Neural progenitor cell (in vitro differentiated cells): ENCODE measurements at places on chromosomes 5 and 9.
A peak's percentile ranks its signal among the peaks of the same experiment; 100 is the strongest.

DNA sequence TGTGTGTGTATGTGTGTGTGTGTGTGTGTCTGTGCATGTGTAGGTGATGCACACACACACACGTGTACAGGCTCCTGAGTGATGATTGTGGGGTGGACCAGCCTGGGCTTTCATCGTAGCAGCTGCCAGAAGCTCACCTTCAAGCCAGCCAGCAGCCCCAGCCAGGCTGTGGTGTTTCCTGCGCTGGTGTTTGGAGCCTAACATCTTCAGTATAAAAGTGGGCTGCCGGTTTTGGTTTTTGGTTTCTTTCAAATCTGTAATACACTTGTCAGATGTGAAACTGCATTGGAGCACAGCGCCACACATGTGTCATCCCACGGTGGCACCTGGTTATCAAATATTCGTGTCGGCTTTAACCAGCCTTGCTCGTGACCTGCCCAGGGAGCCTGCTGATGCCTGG lies 114.2 kb downstream of the OLFM1 start:
- no peak for DNase-seq

GRCh38 chr5:67299231-67299735 lies 102.7 kb upstream of the CD180 start:
- DNase-seq, result no peak

GRCh38 chr9:71515626-71516025 lies 252.7 kb downstream of the CEMIP2 start:
- DNase-seq, result no peak

DNA sequence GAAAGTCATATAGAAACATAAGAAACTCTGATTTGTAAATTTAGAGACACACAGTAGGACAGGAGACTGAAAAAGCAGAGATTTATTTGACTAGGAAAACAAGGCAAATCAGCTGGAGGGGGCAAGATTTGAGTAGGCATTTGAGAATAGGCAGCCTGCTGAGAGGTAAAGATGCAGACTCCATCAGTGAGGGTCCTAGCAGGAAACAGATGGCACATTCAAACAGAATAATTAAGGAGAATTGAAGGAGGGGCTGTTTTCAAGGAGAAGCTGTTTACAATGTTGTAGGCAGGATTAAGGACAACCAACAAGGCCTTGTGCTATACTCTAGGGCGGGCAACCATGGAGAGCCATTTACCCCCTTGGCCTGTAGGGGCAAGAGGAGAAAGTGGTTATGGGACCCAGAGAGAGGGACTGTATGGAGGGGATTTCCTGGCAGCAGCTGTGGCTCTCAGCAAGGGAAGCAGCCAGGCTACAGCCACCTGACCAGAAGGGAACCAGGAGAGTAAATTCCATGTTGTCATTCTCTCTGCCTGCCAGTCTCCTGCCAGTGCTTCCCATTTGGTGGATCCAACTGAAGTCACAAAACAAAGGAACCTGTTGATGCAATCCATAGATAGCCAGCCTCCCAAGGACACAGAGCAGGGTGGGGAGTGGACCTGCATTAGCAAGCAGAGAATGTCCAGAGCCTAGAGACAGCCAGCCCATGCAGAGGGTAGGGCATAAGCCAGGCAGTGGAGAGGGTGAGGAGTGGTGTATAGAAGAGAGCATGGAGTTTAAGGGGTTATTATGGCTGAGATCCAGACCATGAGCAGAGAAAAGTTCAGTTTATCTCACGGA lies 38.2 kb downstream of the PAPPA start:
- DNase-seq, result peak; percentile 11

GRCh38 chr5:101878190-101878589 lies 417.9 kb downstream of the SLCO4C1 start:
- no peak for DNase-seq

- no peak for DNase-seq
These were observed 6.4 kb upstream of the FCHO2 start for GRCh38 chr5:72949481-72949880.

DNA sequence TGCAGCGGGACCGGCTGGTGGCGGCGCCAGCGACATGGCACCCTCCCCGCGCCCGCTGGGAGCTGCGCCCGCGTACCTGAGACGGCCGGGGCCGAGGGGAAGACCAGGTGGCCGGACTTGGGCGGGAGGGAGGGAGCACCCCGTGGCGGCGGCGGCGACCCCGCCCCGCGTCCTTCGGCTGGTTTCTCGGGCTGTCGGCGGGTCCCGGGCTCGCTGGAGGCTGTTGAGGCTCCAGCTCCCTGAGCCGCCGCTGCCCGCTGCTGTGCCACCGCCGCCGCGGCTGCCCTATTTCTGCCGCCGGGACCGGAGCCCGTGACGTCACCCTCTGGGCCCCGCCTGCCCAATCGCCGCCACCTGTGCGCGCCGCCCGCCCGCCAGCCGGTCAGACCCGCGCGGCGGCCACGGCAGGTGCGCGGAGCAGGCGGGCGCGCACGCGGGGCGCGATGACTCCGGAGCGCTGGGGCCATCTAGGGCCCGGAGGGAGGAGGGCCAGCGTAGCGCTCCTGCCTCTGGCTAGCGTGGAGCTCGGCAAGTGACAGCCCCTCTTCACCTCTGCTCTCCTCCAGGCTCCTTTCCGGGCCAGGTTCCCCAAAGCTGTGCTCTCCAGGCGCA lies at the start of gene FSTL4:
FSTL4 (minus strand) TSS at position 293 of the 612 bp plus-strand sequence.
- peak; percentile 82 for DNase-seq

- no peak for DNase-seq
These were observed 136.2 kb upstream of the LPCAT1 start for GRCh38 chr5:1660001-1660400.

DNA sequence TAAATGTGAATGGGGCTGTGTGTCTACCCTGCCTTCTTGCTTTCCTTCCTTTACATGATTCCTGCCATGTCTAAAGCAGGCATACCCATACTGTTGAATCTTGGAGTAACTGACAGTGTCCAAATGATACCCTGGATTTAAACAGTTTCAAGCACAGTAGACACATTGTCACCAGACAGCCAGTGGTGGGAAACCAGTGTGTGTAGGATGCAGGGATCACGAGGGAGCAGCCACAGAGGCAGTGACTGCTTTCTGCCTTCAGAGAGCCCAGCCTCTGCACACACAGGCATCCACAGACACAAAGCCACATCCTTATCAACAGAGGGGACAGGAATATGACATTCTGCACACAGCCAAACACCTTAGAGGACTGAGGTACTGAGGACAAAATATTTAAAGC lies 184.2 kb upstream of the TBCA start:
- no peak for DNase-seq

- peak; percentile 23 for DNase-seq
These were observed 22.2 kb upstream of the CEP78 start for GRCh38 chr9:78213712-78214111.

DNA sequence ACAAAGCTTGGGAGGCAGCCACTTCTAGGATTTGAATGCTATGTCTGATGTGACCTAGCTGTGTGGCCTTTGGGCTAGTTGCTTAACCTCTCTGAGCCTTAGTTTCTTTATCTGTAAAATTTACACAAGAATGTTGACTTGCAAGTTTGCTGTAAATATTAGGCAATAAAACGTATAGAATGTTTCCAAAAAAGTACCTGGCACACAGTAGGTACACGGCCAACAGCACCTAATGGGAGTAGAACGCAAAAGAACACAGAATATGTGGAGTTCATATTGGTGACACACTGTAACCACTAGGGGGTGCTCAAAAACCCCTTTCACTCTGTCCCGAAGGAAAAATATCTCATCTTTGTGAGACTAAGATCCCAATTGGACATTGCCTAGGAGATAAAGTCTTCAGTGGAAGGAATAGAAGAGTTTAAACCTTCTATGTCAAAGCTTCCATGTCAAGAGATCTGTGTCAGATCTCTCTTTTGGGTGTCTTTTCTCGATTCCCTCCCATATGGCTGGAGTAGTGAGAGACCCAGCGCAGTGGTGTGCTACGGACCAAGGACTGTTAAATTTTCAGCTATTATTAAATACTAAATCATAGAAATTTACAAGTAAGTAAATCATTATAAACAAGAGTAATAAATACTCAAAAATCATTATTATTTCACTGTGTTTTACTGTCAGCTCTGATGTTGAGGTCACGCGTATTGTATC lies 145.4 kb upstream of the RAD23B start:
- peak; percentile 56 for DNase-seq

DNA sequence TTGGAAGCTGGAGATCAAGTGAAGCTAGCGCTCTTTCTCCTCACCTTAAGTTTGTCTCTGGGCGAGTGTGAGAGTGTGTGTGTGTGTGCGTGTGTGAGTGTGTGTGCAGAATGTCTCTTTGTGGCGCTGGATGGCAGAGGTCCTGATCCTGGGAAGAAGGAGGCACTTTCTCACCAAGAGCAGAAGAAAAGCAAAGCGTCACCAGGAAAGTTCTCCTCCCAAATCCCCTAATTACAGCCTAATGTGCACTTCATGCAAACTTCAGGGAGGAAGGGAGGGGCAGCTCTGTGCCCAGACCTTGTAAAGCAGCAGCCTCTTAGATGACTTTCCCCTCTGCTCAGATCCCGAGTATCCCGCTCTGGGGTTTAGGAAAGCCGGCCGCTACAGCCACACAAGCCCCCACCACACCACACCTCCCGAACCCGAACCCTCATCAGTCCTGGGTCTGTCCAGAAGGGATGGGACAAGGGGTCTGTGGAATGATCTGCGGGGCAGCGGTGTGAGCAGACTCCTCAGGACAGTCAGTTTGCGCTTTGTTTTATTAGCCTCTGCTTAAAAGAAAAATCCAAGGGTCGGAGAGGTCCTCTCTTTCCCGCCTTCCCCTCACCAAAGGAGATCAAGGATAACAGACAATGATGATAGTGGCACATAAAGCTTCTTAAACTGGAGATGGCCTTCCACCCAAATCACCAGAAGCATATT lies at the start of gene HAPLN1:
HAPLN1 (minus strand) TSS at position 20 of the 702 bp plus-strand sequence. CDS start 47,332 bp downstream, outside the sequence.
- peak; percentile 54 for DNase-seq

DNA sequence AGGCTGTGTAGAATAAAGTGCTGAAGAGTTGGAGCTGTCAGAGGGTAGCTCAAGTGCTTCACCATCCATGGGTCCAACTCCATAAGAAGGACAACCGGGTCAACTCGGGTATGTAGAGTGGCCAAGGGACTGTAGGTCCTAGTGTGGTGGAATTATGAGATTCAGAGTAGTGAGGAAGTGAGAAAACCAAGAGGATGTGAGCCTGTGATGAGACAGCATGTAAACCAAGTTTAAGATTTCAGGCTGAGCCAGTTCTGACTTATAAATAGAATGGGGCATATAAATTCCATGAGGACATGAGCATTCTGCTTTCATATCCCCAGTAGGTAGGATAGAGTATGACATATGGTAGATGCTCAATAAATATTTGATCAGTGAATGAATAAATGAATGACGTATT lies 96.3 kb downstream of the CFAP95 start:
- DNase-seq, result no peak

DNA sequence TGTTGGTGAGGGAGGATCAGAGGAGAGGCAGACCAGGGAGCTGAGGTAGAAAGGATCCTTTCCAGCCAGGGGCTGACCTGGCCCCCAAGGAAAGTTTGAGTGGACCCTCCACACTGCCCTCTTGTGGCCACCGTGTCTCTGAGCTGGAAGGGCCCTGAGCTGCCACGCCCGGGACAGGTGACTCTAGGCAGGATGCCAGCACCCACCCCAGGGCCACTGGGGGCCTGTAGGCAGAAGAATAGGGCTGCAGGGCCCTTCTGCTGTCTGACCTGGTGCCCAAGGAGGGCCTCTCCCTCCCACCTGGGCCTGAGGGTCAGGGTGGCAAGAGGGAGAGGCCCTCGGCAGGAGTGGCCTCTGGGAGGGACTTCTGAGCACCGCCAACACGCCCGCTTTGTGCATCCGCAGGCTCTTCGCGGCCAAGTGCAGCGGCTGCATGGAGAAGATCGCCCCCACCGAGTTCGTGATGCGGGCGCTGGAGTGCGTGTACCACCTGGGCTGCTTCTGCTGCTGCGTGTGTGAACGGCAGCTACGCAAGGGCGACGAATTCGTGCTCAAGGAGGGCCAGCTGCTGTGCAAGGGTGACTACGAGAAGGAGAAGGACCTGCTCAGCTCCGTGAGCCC lies 76.8 kb downstream of the LMX1B start:
- peak; percentile 78 for DNase-seq

DNA sequence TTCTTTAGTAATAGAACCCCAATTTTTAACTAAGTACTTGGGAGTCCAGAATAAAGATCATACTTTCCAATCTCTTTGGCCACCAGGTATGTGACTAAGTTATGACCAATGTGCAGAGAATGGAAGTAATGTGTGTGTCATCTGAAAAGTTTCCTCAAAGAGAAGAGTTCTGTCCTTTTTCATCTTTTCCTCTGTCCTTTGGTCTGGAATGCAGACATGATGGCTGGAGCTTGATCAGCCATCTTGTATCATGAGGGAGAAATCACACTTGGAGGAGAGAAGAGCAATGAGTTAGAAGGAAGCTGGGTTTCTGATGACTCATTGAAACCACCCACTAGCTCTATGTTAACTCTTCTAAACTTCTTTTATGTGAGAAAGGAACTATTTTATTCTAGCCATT lies 5.5 kb upstream of the CPEB4 start:
- no peak for DNase-seq

- peak; percentile 78 for DNase-seq
These were observed at the start of gene RNF180 for GRCh38 chr5:64165500-64166200. Gene RNF180, plus strand, starts transcription at chr5:64165843. Its CDS starts 34,965 bp downstream, at chr5:64200808.

DNA sequence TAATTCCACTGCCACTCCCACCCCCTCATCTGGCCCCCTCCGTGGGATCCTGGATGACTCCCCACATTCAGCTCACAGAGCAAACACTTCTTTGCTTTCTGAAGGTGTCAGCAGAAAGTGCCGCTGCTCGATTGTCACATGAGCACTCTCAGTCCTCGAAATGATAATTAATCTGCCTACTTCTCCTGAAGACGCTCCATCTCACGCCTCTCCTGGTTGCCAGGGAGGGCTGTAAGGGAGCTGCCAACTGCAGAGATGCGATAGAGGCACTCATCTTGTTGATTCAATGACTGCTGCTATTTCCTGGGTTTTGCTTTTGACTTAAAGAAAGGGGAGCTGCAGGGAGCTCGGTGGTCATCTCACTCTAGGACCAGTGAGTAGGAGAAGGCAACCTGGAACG lies 206.5 kb downstream of the DAB2IP start:
- DNase-seq, result no peak

DNA sequence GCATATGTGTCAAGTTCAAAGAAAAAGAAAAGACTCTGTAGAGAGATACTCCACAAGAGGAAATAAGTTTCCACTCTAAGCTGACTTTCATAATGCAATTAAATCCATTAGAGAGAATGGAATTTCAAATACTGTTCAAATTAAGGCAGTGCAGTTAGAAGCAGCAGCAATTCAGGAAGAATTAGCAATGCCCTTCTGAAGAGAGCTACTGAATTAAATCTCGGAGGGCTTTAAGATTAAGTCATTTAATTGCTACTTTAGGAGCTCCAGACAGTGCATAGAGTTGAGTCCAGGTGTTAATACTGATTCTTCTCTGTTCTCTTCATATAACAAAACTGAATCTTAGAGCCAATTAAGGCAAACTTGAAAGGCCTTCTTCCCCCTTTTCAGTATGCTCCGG lies 8.5 kb downstream of the CDH12 start:
- DNase-seq, result no peak

DNA sequence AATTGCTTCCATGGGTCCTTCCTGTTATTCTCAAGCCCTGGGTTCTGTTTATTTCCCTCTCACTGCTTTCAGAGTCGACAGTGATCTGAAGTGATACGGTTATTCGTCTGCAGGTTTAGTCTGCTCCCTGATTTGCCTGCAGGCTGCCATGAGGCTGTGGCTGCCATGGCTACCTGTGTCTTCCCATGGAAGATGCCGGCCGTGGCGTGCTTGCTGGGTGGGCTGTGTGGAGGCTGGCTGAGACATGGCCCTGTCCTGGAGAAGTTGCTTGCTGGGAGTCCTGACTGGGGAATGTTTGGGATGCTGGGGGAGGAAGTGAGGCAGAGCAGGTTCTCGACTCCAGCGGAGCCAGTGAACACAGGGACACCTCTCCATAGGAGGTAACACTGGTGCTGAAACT lies 104.1 kb upstream of the TBC1D2 start:
- DNase-seq, result no peak
